ENCODE measurements at places on chromosomes 2 and 18.
A peak's percentile ranks its signal among the peaks of the same experiment; 100 is the strongest.

DNA sequence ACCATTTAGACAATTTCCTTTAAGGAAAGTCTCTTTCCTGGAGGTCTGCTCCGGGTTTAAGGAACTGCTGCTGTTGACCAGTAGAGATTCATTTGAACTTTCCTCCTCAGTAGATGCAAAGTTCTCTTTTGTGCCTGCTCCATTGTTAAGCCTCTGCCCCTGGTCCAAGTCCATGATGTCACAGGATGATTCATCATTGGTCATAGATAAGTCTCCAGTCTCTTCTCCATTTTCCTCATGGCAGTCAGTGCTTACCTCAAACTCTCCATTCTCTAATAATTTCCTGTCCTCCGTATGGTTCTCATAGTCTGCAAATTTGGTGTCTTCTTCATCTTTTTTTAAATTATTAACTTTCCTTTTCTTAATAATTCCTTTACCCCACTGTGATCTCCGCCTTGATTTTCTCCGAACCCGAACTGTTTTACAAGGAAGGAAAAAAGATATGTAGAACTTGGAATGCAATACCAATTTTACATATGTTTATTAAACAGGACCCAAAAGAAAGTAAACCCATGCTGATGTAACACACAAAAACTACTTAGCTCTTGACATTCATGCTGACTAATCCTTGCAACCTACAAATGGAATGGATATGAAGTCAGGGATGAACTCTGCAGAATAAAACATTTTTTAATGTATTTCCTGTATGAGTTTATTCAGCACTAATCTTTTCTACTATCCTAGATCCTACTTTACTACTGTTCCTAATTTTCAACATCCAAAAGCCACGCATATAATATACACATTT, 169.1 kb downstream of the ATAD2B start:
- no peak for DNase-seq

- DNase-seq, result no peak
These were observed 40.2 kb upstream of the EML4 start for GRCh38 chr2:42128721-42129486.

DNA sequence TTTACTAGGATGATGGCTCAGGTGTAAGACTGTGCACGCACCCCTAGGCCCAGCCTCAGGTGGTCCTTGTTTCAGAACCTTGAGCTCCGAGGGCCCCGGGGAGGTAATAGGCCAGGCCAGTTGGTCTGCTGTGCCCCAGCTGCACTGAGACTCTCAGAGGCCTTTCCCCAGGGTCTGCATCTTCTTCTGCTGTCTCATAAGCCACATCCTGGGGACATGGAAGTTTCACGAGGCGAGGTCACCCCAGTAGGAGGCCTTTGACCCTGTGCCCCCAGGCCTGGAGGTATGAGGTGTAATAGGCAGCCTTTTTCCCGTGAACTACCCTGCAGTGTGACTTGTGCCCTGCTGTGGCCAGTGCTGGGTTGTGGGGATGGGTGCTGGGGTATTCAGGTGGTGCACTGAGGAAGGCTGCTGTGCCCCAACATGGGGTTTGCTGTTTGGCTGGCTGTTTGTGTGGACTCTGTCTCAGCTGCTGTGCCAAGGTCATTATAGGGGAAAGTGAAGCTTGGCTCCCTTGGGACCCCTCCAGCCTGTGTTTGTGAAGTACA, 6.9 kb downstream of the OXER1 start:
- DNase-seq, result peak; percentile 22

DNA sequence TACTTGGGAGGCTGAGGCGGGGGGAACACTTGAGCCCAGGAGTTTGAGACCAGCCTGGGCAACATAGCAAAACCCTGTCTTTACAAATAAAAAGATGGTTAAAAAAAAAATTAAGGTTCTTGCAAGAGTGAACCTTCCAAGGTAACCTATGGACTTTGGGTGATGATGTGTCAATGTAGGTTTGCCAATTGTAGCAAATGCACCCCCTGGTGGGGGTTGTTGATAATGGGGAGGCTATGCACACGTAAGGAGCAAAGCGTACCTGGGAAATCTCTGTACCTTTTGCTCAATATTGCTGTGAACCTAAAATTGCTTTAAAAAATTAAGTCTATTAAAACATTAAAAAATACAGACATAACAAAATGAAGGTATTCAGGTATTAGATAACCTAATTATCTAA, 70.4 kb downstream of the CWC22 start:
- DNase-seq, result peak; percentile 43

DNA sequence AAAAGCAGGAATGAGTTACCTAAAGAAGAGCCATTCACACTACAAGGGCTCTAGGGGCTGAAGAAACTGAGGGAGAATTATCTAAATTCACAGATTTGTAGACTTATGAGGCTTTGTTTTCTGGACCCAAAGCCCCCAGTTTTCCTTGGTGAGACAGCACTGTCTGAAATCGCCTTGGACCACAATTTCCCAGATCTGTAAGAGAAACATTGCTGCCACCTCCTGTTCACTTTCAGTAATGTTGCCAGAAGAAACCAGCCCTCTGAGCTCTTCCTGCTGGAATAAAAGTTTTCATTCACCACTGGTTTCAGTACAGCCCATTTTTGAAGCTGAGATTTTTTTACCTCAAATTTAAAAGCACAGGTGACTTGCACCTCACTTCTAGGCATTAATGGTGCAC, 169.2 kb downstream of the CDH20 start:
- DNase-seq, result no peak

- no peak for DNase-seq
These were observed 14.0 kb downstream of the STK25 start for GRCh38 chr2:241494311-241494908.

DNA sequence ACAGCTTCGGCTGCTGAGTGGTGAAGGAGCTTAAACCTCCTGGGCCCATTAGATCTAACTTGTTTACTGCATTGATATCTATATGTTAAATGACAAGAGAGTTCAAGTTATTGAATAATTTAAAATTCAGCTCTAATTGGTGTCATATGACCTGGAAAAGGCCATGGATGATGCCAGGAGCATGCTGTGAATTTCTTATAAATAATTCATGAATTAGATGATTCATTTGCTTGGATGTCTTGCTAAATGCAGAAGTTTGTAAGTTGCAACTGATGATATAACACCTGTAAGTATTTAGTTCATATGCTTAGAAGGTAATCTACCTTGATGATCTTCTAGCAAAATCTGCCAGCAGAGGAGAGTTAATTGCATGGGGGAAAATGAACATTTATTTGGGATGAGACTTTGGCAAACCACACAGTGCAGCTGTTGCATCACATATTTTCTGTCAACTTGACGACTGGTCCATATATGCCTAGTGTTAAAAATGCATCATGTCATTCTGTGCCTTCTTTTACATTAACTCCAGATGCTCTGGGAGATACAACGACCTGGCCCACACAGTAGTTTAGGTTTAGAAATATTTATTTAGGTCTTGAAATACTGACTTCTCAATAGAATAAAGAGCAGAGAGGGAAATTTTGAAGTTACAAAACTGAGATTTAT, 226.3 kb downstream of the KIAA1328 start:
- DNase-seq, result no peak

DNA sequence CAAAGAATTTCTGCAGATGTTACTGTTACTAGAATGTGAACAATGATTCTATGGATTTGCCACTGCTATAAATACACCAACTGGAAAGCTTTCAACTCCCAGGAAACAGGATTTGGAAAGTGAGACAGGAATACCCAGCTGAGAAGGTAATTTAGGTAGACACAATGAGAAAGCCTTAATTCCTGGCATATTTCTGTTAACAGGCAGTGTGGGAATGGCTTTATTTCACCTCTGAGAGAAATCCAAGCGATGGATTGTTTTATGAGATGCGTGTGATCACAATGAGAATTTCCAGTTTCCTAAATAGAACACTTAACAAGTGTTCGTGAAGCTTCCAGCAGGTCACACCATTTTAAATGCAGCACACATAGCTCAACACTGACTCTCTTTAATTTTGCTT, 133.0 kb downstream of the SLC8A1 start:
- DNase-seq, result no peak

GRCh38 chr2:26988058-26988860, 17.8 kb downstream of the MAPRE3 start:
- no peak for DNase-seq

GRCh38 chr18:51614967-51615571, 417.6 kb upstream of the MEX3C start:
- no peak for DNase-seq

GRCh38 chr2:99101697-99102096, 39.8 kb upstream of the C2orf15 start:
- DNase-seq, result no peak

- no peak for DNase-seq
These were observed at the start of gene MALL for GRCh38 chr2:110115291-110116032. Gene MALL, minus strand, starts transcription at chr2:110115822. Its CDS starts 30 bp downstream, at chr2:110115792.

DNA sequence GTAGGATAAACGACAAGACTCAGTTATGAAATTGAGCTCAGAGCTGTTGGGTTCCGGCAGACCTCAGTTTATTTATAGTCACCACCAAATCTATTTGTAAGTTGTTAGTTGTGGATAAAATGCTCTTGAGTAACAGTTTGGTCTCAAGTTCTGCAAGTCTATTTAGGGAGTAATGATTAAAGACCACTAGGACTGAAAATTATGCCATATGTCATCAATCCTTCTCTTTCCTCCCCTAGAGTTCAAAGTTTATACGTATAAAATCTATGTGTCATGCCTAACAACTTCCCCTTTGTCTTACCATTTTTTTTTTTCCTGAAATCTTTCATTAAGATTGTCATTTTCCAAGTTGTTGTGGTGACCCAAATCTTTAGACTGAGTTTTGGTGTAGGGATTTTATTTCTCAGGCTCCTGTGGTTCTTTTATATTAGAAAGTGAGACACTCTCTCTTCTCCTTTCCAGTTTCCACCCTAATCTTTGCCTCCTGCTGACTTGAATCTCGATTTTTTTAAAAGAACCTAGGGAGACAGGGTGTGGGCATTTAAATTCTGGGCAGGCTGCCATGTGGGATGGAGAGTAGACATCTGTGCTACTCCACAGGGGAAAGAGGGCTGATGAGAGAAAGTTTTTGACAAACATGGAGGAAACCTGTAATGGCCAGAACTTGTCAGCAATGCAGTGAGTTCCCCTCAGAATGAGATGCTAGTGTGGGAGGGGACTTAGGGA, 51.0 kb downstream of the LAMA3 start:
- no peak for DNase-seq

- DNase-seq, result no peak
These were observed 5.6 kb downstream of the GEMIN6 start for GRCh38 chr2:38783586-38783985.

DNA sequence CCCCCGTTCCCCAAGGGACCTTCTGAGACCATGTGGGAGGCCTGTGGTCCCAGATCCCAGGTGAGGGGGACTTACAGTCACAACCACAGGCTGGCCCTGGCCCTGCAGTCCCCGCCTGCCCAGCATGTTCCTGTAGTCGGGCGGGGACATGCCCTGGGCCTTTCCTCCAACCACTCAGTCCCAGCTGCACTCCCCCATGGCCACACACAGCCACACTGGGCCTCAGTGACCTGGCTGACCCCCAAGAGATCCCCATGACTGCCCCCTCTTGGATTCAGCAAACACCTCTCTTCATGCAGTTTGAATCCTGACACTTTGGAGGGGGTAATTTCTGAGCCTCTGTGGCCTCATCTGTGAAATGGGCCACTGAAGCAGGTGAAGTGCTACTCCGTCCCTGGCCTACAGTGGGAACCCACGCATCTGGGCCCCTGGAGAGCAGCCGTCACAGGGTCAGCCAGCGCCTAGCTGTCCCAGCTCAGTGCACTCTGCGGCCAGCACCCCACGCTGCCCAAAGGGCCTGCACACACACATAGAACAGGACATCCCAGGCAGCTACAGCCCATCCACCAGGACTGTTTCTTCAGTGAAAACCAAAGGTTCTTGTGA, 12.7 kb upstream of the ARHGEF4 start:
- peak; percentile 45 for DNase-seq

DNA sequence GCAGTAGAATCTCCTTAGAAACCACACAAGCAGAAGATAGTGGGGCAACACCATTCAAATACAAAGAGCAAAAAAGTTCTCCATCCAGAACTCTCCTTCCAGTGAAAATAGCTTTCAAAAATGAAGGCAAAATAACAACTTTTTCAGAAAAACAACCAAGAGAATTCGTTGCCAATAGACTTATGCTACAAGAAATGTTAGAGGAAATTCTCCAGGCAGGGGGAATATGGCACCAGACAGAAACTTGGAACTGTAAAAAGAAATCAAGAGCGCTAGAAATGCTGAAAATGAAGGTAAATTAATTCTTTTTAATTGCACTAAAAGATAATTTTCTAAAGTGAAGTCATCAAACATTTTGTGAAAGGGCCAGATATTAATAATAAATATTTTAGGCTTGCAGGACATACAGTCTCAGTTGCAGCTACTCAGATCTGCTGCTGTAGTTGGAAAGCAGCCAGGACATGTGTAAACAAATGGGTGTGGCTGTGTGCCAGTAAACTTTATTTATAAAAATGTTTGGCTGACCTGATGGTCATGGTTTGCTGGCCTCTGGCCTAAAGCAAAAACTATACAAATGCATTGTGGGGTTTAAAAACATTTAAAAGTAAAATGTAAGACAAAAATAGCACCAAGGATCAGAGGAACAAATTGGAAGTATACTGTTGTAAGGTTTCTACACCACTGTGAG, 73.7 kb upstream of the TGFA start:
- DNase-seq, result no peak

DNA sequence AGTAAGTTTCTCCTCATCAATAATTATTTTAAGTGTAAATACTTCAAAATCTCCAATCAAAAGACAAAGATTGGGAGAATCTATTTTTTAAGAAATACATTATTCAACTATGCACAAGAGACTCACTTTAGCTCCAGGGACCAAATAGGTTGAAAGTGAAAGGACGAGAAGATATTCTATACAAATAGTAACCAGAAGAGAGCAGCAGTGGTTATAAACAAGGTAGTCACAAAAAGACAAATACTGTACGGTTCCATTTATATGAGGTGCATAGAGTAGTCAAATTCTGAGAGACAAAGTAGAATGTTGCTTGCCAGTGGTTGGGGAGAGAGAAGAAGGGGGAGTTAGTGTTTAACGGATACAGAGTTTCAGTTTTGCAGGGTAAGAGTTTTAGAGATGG, 69.8 kb downstream of the POU3F3 start:
- no peak for DNase-seq

- no peak for DNase-seq
These were observed 4.9 kb upstream of the TMEM200C start for GRCh38 chr18:5900262-5900661.

- DNase-seq, result no peak
These were observed 14.8 kb downstream of the COL5A2 start for GRCh38 chr2:189164746-189165145.

DNA sequence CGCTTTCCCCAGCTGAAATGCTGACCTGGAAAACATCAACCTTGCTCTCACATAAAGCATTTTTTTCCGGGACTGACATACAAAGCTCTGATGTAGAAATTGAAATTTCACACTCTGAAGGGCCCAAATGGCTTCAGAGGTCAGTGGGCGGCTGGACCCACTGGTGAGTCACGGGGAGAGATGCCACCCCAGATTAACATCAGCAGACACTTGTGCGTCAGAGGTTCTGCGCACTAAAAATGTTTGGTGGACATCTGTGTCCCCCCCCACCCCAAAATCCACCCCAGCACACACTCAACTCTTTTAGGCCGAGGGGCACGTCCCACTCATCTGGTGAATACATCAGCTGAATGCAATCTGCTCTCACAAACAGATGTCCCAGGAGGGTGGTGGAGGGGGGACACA, 208.9 kb downstream of the ASB1 start:
- DNase-seq, result peak; percentile 9
